GM12891 (cell line): ENCODE measurements at places on chromosomes 2 and 18.

- no peak for DNase-seq
These were observed 43.1 kb upstream of the ATP8B1 start for GRCh38 chr18:57846258-57846657.

GRCh38 chr2:157661776-157662175 is 33.1 kb upstream of the ACVR1C start:
- DNase-seq, result no peak

DNA sequence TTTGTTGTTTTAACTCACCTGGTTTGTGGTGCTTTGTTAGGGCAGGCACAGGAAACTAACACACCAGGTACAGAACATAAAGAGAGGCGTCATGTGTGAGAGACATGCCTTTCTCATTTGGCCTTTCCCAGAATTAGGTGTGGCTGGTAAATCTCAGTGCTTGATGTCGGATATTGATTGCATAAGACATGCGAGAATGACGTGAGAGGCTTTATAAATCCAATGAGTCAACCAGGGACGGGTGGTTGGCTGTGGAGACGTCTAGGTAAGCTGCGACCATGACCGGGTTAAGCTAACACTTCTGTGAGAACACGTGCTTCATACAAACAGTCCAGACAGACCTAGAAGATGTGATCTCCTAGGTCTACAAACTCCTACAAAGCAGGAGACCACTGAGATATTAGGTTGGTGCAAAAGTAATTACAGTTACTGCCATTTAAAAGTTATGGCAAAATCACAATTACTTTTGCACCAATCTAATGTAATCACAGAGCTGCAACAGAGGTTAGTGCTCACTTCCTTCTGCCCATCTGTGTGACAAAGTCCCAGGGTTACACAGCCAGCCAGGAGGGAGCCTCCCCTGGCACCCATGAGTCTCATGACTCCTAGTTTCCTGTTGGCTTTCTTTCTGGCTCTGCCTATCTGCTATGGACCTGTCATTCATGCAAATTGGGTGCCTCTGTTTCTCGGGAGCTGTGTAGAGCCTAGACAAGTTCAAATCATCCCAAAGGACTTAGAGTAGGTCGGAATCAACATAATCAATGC is 98.9 kb upstream of the ATP8B1 start:
- no peak for DNase-seq

GRCh38 chr2:59756150-59756549 is 797.3 kb downstream of the BCL11A start:
- no peak for DNase-seq

GRCh38 chr2:164920430-164920829 is 34.9 kb downstream of the SLC38A11 start:
- DNase-seq, result no peak

DNA sequence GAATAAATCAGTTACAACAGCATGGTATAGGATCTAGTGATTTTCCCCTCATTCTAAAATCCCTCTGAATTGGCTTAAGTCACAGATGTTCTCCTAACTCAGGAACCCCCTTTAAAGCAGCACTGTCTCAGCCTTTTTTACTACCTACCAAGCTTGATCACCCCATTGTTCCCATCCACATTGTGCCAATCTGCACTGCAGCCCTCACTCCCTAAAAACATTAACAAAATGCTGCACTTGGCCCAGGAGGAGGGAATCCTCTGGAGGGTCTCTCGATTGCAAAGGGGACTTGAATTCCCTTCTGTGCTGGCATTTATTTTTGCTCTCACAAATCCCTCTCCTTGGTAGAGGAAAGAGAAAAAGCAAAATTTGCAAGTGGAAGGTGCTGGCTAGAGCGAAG is 223.0 kb downstream of the PID1 start:
- no peak for DNase-seq

GRCh38 chr2:48315896-48316194 is 214.1 kb upstream of the STON1 start:
- no peak for DNase-seq

DNA sequence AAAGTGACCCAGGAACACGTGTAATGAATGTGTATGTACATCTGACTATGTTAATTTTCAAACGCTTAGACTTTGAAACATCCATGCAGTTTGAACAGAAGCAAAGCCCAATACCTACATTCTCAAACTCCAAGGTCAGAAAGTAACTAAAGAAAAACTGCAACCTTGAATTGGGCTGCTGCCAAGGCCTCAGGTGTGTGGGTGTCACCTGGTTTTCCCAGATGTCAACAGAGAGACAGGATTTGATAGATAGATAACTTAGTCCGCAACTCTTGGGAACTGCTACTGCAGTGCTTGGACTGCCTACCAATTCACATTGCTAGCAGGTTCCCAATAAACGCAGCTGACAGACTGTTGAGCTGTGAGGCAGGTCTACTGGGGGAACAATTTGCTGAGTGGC is 78.7 kb upstream of the PAPOLG start:
- no peak for DNase-seq

- DNase-seq, result no peak
These were observed 6.1 kb upstream of the CCDC195 start for GRCh38 chr2:224722250-224722649.

DNA sequence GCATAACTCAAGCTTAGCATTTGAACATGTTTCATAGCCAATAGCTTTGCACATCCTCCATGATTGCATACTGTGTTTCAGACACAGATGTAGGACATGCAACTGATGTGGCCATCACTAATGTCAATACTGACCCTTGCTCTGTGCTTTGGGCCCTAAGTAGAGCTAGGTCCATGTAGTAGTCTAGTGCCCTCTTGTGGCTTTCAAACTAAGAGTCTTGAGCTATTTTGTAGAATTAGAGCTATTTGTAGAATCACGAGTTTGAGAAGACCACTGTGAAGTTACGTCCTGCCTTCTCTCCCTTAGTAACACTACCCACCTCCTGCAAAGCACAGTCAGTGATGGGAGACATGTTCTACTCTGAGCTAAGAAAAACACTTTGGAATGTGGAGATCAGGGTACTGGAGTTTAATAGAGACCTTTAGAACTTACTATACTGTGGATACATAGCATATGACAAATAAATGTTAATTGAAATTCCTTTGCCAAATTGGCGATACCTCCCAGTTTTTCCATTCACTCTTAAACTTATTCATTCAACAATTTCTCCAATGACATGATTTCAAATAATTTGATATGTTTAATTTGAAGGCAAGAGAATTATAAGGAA is 306.5 kb upstream of the TNP1 start:
- DNase-seq, result no peak

GRCh38 chr2:22902180-22902550 is 482.8 kb upstream of the KLHL29 start:
- DNase-seq, result no peak

DNA sequence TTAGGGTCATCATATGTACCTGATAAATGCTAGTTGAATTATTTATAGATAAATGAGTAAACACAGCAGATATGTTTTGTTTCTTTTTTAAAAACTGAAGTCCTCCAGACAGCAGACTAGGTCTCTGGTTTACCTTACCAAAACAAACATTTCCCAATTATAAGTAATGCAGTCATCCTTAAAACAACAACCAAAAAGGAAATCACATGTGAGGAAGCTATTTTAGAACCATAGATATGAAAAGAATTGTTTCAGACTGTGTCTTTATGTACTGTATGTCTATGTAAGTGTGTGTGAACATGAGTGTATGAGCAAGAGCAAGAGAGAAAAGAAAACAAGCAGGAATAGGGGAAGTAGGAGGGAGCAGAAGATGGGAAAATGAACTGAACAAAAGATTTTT is 441.0 kb downstream of the CPS1 start:
- no peak for DNase-seq

DNA sequence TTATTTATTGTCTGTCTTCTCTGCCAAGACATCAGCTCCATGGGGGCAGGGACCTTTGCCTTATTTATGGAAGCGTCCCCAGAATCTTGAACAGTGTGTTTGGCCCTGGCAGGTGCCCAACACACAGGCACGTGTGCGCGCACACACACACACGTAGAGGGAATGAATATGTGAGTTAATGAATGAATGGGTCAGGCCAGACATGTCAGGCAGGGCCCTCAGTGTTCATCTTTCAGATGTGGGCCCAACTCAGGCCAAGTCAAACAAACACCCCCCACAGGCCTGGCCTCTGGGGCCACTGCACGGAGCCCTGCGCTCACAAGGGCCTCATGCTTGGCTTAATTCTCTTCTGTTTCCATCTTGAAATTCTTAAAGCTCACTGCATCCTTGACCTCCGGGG is 54.1 kb downstream of the DYSF start:
- no peak for DNase-seq

DNA sequence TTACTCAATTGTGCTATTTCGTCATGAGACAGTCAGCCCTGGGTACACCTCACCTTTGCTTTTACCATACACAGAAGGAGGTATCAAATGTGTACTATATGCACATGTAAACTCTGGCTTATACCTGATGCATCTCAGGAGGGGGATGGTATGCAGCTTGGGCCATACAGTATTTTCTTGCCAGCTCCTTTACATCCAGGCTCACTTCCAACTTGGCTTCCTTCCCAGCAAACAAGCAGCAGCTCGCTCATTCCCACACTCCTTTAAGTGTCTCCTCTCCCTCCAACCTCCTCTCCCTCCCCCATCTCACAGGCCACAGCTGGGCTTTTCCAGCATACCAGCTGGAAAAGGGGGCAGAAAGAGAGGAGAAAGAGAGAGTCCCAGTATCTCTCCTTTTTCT is 9.6 kb downstream of the MARCHF4 start:
- DNase-seq, result no peak

DNA sequence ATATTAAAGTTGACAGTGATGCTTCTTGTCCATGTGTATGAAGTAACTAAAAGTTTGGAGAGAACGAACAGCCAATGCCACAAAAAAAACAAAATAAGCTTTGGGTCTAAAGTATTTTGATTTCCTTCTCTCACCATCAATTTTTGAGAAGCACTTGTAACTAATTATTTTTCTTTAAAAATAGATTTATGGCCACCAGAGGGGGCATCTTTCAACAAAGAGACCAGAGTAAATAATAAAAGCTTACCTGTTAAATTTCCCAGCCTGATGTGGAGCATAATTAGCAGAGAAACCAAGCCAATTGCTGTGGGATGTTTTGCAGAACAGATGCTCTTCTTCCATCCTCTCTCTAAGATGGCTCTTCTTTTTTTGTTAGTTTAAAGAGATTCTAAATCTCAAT is 29.0 kb downstream of the LINC00305 start:
- DNase-seq, result no peak

DNA sequence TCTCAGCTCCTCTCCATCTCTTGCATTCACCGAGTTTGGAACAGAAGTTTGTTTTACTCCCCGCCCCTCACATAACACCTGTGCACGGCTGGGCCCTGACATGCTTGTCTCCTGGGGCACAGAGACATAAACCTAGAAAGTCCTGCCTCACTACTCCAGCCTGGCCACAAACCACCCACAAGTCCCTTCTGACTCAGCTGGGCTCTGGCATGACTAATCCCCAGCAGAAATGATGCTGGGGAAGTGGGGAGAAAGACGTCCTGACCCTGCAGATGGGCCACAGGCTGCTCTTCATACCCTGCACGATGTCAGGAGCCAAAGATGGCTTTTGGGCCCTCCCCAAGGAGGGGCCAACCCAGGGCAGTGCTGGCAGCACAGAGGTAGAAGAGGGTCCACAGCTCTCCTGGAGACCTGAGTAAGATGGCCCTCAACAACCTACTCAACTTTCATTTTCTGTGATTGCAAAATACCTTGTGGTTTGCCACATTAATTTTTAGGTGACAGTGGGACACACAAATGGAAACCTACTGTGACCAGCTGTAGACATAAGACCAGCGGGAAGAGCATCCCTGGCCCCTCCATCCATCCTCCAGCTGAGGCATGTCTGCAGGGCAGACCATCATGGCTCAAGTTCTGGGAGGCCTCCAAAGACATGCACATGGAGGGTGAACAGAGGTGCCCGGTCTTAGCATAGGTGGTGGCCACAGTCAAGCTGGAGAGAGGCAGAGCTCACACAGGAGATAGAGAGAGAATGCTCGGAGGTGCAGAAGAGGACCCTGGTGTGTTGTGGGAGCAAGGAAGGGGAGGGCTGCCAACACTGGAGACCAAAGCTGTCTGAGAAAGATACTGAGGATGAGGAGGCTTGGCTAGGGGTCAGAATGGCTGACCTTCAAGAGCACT is 40.0 kb downstream of the DNMT3A start:
- peak; percentile 82 for DNase-seq

GRCh38 chr2:137050949-137051348 is 285.6 kb downstream of the THSD7B start:
- DNase-seq, result no peak

DNA sequence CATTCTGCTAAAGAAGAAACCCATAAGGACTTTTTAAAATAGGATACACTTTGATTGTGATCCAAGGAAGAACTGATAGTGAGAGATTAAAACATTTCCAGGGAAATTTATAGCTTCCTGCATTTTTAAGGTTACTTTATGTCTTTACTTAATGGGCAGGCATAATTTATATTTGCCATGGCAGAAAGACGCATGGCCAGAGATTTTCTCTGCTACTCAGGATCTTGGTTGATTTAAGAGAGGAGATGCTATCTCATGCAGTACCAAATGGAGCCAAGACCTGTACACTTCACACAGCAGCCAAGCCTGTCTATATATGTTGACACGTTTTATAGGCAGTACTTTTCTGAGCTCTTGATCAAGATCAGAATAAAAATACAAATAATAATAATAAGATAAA is 60.9 kb upstream of the NT5C1B start:
- no peak for DNase-seq

DNA sequence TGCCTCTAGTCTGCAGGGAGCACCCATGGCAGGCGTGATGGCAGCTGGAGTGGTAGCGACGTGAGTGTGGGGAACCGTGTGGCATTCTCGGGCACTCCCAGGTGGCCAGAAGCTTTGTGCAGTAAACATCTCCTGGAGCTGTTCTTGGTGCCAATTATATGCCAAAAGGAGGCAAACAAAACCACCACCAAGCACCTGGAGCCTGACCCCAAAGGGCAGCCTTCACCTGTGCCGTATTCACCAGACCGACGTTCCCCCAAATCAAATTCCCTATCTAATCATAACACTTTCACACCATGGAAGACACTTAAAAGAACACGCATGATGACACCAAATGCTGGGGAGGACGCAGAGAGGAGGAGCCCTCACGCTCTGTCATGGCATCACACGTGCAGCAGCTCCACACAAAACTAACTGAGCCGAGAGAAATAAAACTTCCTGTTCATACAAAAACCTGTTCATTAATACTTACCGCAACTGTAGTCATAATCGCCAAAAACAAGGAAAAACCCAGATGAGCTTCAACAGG is 123.6 kb downstream of the EIPR1 start:
- no peak for DNase-seq

DNA sequence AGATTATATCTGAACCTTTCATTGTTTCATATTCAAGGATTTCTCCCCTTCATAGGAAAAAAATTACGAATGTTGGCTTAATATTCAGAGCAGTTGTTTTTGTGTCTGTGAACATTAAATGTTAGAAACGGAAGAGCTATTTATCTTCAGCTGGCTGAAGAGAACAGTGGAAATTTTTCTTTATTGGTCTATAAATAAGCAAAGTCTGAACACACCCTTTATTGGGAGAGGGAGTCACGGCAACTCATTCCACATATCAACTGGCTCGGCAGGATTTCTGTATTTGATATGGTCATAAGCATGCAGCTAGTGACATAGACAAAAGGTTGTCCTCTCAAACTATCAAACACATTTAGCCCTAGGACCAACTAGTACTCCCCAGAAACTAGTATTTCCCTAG is 468.4 kb upstream of the HNRNPA3 start:
- DNase-seq, result no peak
